ENCODE measurements at places on chromosomes 2 and 18. TPM values are rescaled to one million over a fixed set of nuclear protein-coding genes. Genes with fewer than 3 reads are reported as not detected.

- DNase-seq: no peak
- H3K4me3 ChIP-seq: no peak overlapping the region
- no peaks in the 10 kb centered on the region for H3K27me3 ChIP-seq
- H3K4me1 ChIP-seq: no peaks in the 10 kb centered on the region
- no peak overlapping the region for H3K27ac ChIP-seq
These were observed 2.4 kb upstream of the MSGN1 start for GRCh38 chr2:17813742-17814473.

- H3K4me3 ChIP-seq: no peak overlapping the region
- no peaks in the 10 kb centered on the region for H3K27me3 ChIP-seq
- no peaks in the 10 kb centered on the region for H3K4me1 ChIP-seq
- no peak for DNase-seq
- no peak overlapping the region for H3K27ac ChIP-seq
These were observed 28.6 kb upstream of the ATIC start for GRCh38 chr2:215283221-215283620.

DNA sequence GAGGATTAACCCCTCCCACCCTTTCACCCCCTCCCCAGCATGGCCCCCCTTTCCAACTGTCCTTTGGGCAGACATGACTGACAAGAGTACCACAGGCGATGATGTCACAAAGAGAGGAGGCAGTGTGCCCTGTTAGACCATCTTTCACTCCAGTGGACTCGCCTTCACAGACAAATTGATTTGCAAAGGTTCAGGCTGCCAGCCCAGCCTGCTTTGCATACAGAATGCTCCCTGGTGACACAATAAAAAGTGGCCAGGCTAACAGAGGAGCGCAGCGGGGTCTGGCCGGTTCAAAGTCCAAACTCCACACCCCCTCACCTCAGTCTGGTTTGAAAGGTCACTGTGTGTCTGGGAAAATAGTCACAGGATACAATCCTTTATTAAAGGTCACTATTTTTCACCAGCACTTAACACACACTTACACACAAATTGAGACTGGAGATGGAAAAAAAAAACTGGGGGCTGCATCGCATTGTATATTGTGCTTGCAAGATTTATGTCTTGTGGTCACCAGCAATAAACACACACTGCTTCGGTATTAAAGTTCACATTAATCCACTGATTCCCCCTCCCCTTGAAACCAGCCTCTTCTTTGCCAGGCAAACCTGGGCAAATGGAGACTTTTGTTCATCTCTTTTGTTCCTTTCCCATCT lies 236.9 kb downstream of the BCL11A start:
- H3K4me1 ChIP-seq: no peaks in the 10 kb centered on the region
- no peak overlapping the region for H3K4me3 ChIP-seq
- H3K27ac ChIP-seq: no peak overlapping the region
- DNase-seq: no peak
- H3K36me3 ChIP-seq: no peaks in the 10 kb centered on the region

DNA sequence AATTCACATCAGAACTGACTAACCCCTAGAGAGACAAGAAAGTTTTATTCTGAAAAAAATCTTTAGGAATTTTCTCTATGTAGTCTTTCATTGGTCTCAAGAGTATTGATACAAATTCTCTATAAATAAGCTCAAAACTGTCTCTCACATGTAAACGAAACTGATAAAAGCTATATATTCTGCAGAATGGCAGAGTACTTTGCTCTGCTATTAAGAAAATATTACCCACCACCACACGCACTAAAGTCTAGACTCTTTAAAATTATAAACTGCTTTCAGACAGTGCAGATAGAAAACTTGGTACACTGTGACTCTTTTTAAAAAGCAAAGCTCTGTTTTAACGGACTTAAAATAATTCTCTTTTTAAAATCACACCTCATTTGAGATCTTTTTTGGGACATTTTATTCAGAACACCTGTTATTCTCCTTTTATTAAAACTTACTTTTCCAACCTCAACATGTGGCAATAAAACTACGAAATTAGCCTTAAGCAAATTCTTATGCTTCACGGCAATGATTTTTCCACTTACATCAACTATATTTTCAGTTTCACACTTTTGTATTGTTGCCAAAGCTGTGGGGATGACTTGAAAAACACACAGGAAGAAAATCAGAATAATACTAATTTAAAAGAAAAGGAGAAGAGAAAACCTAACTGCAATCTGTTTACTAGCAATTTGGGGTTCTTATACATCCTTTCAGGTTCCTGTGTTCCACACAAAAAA lies 58.0 kb downstream of the CCDC88A start:
- DNase-seq: no peak
- H3K4me3 ChIP-seq: no peak overlapping the region
- no peak overlapping the region for H3K27ac ChIP-seq
- no peaks in the 10 kb centered on the region for H3K36me3 ChIP-seq

- H3K4me1 ChIP-seq: peaks cover 4% of the 10 kb centered on the region
- DNase-seq: peak; percentile 46
These were observed 74.7 kb downstream of the HNRNPLL start for GRCh38 chr2:38528008-38528442.

- H3K27ac ChIP-seq: no peak overlapping the region
- H3K27me3 ChIP-seq: no peaks in the 10 kb centered on the region
- no peaks in the 10 kb centered on the region for H3K36me3 ChIP-seq
- peak; percentile 66 for DNase-seq
- H3K4me3 ChIP-seq: no peak overlapping the region
- peaks cover 9% of the 10 kb centered on the region for H3K4me1 ChIP-seq
These were observed 178.4 kb upstream of the TPO start for GRCh38 chr2:1234731-1235308.

NXPH2 gene
- not detected for total RNA-seq

EPG5 gene
- total RNA-seq: 62.9 TPM

DPY30 gene
- total RNA-seq: 98.8 TPM

LTBP1 gene
- 9.1 TPM for total RNA-seq

GPR45 gene
- not detected for total RNA-seq

MYCN gene
- 8.1 TPM for total RNA-seq
